AG04450 (cell line): ENCODE measurements at places on chromosomes 13 and 19.
A peak's percentile ranks its signal among the peaks of the same experiment; 100 is the strongest.

DNA sequence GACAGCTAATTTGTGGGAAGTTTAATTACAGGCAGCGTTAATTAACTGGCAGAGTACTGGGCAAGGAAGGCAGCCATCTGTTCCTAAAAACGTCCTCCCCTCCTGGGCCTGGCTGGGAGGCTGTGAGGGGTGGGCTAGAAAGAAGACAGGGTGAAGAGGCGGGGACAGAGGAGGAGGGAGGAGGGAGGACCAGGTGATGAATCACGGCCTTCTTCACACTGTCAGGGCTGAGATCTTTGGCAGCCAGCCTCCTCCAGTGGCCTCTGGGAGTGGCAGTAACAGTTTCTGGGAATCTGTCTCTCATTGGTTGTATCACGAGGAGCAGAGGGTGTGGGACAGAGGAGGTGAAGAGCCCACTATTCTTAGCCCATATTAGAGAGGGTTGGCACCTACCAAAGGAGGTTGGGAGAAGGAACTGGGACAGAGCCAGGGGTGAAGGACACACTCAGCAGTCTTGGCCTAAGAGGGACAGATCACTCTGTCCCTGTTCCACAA lies 9.6 kb upstream of the ZNRF4 start:
- no peak for DNase-seq

GRCh38 chr19:4376671-4376990 lies 23.7 kb downstream of the SH3GL1 start:
- DNase-seq, result no peak

GRCh38 chr19:29381353-29382203 lies 144.2 kb upstream of the VSTM2B start:
- DNase-seq, result no peak

DNA sequence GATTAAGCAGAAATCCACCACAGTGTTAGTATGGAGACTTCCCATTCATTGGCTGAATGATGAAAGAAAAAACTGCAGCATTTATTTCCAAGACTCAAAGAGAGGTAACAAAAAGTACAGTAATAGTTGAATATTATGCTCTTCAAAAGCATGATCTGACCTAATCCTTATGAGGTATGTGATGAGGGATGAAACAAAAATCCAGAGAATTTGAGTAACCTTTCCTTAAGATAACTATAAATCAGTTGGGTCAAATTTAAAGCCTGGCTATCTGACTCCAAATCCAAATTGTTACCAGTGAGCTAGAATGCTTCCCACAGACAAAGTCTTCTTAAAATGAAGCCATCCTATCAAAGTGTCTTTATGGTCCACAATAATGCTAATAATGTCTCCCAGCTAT lies 38.1 kb downstream of the NUFIP1 start:
- DNase-seq, result no peak

- no peak for DNase-seq
These were observed 4.2 kb downstream of the DHX34 start for GRCh38 chr19:47353307-47353712.

DNA sequence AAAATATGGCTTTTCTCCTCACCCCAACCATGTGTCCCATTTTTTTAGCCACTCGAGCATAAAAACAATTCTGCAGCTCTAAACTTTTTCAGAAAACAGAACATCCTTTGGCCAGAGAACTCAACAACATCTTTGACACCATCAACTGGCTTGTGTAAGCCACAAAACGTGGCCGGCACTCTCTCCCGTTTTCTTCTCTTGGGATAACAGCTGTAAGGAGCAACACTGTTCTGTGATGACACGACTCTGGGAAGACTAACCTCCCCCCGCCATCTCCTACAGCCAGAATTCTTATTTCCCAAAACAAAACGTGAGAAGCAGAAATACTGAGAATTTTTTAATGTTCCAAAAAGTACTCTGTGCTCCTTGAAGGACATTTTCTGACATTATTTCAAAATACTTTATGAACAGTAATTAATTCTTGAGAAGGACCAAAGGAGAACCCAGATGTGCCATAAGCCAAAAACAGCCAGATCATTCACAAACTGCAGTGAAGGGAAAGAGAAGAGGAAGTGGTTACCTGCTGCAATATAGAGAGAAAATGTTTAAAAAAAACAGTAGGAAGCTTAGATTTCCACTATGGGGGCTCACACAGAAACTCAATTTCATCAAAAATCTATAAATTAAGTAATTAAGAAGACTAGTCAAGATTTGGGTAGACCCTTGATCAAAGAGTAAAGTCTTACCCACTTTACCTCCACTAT lies 25.8 kb downstream of the COL4A1 start:
- no peak for DNase-seq

DNA sequence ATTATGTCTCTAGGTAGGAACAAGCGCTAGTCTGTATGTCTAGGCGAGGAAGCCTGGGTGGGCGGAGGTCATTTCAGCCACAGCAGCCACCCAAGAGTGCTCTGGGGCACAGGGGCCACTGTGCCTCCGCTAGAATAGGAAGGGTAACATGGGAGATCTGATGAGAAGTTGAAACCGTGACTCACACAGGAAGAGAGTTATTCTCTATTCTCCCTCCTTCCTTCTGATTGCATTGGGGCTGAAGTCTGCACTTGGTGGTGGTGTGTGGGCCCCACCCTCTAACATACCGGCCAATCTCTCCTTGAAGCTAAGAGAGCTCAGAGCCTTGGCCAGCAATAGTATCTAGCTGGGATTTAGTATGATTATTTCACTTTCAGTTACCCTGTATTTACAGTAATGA lies 20.3 kb upstream of the GGACT start:
- no peak for DNase-seq

DNA sequence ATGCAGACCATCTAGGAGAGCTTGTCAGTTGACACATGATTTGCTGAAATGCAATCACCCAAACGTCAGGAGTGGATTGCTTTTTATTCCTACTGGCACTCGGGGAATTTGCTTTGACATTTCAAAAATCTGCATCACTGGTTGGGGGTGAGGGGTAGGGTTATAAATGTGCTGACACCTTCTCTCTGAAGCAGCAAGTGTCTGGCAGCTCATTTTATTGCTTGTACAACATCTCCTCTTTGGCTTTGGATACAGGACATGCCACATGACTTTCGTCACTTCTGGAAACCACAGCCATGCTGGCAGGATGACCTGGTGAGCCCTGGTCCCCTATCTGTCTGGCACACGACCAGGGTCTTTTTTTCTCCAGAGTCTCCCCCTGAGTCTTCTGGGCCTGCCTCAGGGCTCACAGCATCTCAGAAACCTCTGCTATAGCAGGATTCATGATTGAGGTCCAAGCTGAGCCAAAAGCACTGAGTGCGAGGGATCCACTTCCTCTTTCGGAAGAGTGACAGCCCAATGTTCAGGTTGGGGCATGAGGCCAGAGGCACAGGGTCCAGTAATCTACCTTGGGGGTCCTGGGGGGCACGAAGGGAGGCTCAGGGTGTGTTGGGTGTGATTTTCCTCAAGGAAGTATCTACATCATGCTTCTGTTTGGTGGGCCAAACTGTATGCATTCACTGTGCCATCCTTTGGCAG lies 60.1 kb downstream of the HSPH1 start:
- DNase-seq, result no peak

DNA sequence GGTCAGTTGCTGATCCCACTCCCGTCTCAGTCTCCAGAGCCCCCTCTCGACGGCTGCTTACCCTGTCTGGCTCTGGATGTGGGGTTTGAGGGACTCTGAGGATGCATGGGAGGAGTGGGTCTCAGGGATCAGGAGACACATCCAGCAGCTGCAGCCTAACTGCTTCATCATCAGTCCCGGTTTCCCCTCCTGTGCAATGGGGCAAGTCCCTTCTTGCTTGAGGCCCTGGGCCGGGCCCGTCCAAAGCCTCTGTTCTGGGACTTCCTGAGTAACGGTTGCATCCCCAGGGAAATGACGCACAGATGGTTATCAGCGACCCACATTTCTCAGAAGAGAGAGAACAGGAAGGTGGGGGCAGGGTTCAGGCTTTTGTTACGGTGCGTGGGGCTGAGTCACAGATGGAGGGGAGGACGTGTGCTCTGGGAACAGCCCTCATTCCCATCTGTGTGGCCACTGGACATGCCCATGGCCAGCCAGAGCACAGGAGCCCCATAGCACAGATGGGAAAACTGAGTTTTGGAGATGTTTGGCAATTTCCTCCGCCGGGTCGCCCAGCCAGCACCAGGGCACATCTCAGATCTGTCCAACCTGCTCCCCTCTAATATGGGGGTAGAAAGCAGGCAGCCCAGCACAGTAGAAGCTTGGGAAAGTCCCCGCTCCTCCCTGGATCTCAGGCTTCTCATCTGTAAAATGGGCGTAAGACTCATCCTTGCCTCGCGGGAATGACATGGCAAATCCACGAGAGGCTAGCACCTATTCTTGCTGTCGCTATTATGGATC lies 19.3 kb downstream of the GNA15 start:
- DNase-seq, result peak; percentile 93

- no peak for DNase-seq
These were observed 756.1 kb downstream of the UQCRFS1 start for GRCh38 chr19:28456708-28457320.

DNA sequence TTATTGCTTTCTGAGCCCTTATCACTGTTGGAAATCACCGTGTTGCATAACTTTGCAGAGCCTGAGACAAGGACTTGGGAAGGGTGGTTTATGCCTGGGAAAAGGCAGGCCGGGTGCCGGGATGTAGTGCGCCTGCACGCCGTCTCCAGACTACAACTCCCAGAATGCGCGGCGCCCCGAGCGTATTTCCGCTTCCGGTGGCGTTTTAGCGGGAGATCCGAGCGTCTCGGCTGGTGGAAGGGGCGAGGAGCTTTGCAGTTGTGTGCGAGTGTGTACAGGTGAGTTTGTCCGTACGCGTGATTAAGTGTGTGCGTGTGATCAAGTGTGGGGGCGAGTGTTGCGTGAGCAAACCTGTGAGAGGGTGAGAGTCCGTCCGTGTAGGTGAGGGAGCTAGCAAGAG lies 75.4 kb downstream of the PEG3 start:
- DNase-seq, result no peak

GRCh38 chr19:40768869-40769268 lies 6.5 kb upstream of the MIA start:
- DNase-seq, result no peak

DNA sequence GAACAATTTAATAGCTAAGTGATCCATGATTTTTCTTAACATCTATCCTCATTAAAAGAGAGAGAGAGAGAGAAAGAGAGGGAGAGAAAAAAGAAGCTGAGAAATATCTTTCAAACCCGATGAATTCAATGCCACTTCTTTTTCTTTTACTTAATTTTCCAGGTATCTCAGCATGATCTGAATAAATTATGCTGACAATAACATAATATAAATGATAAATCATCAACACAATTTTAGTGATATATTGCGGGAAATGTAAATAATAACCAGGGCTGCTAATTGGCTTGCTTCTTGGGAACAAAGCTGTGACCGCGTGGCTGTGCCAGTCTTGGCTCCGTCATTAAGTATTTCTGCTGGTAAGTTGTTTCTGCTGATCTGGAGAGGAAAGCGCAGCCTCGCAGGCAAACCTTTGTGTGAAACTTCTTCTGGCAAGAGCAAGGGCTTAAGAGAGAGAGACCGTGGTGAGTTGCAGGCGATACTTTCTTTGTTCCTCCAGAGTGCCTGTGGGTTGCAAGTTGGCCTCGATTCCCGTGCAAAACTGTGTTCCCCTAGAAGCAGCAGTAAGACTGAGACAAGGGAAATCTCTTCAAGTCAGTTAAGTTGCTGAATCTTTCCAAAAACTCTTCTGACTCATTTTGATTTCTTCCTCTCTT lies 489.1 kb upstream of the TSHZ3 start:
- no peak for DNase-seq

DNA sequence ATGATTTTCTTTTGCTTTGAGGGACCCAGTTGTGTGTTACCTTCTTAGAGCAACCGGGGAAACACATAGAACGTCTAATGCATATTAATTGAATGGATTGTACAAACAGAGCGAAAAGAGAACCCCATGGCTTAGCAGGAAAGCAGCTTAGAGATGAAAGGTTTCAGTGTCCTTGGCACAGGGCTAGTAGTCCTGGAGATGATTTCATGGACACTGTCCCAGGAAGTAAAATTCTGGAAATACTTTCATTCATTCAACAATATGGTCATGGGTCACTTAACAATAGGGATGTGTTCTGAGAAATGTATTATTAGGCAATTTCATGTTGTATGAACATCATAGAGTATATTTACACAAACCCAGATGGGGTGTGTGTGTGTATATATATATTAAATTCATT lies 9.7 kb upstream of the FUT2 start:
- DNase-seq, result no peak

GRCh38 chr19:49889038-49889686 lies 7.5 kb downstream of the IL4I1 start:
- DNase-seq, result no peak

GRCh38 chr19:12784394-12784870 lies 6.9 kb upstream of the JUNB start:
- no peak for DNase-seq

DNA sequence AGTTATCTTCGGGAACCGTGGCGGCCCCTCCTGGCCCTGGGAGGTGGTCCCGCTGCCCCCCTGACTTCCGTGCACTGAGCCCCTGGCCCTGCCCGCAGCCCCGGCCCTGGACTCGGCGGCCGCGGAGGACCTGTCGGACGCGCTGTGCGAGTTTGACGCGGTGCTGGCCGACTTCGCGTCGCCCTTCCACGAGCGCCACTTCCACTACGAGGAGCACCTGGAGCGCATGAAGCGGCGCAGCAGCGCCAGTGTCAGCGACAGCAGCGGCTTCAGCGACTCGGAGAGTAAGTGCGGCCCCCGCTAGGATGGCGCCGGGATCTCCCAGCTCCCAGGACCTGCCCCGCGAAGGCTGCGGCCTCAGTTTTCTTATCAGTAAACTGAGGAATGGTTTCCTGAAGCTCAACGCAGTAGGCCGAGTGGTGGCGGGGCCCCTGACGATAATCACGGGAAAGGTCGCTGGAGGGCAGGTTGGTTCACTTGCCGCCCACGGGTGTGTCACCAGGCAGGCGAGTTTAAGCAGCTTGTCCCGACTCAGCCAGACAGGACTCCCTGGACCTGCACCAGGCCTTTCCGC lies 924 bp downstream of the RGCC start:
- DNase-seq, result no peak

DNA sequence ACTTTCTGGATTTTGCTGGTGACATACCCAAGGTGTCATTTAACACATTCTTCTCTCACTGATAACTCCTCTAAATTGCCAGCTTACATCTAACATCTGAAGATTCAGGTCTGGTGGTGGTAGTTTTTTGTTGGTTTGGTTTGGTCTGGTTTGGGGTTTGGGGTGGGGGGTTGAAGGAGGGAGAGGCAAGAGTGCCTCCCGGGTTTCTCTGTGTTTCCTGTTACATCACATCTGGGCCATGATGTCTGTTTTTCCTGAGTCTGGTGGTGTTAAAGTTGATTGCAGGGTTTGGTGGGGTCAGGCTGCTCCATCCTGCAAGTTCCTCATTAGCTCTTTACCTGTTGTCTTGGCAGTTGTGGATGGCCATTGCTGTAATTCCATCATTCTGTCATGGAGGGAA lies 155.8 kb upstream of the UBL3 start:
- DNase-seq, result no peak

GRCh38 chr13:37319031-37319443 lies 213.6 kb upstream of the CSNK1A1L start:
- DNase-seq, result peak; percentile 53

DNA sequence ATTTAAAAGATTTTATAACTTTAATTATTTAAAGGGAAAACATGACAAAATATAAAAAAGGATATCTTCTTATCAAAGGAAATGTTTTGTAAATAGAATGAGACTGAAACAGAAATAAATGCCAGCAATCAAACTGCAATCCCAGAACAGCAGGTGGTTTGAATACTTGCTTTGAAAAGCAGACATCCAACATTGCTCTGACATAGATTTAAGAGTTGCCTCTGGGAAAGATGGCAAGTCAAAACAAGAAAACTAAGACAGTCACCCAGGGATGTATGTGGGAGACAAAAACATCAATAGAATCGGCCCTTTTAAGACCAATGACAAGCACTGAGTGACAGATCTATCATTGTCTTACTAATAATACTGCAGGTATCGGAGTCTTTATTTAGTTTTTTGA lies 789.7 kb upstream of the GPC6 start:
- DNase-seq, result no peak

GRCh38 chr13:75305059-75305458 lies 176.9 kb downstream of the TBC1D4 start:
- no peak for DNase-seq
